ENCODE measurements at places on chromosomes 7 and 10.

DNA sequence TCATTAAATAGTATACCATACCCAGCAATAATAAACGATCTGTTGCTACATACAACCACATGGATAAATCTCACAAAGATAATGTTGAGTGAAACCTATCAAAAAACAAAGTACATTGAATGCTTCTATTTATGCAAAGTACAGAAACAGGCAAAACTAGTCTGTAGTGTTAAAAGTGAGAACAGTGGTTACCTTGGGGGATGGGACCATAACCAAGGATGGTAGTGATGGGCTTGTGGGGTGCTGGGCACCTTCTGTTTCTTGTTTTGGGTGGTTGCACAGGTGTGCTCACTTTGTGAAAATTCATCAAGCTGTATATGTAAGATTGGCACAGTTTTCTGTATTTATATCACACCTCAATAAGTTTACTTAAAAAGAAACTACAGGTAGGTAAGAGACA lies 105.7 kb downstream of the ATE1 start:
- DNase-seq, result no peak

DNA sequence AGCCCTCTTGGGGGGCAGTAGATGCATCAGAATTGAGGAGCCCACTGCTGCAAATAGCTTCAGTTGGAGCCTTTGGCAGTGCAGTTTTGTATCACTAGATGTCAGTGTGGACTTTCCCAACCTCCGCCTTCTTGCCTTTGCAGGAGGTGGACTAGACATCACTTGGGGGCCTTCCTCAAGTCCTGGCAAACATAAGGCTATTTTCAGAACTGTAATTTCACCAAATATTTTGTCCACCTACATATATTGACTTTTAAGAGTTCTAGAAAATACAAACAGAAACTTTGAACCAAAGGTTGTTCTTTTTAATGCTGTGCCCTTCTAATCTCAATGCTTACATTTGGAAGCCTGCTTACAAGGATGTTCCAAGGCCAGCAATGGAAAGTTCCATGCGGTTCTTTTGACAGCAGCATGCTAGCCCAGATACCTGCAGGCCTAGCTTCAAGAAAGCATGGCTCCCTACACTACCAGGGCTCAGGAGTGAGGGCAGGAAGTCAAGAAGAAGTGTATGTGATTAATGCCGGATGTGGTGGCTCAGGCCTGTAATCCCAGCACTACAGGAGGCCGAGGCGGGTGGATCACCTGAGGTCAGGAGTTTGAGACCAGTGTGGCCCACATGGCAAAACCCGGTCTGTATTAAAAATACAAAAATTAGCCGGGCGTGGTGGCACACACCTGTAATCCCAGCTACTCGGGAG lies 8.0 kb upstream of the ZNRF2 start:
- DNase-seq, result peak; percentile 19

DNA sequence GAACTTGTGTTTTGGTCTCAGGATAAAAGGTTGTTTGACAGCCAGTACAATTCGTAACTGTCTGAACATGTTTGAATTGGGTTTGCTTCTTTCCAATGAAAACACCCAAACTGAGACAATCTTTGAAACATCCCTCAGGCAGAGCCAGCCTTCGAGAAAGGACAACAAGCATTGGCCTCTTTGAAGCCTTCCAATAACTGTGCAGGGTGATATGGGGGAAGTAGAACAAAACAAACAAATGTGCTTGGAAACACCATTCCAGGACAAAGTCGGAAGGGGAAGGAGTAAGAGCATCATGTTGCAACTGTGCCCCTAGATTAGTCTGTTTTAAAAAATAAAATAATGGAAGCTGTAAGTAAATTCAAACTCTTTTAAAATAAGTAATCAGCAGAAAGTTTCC lies 39.5 kb downstream of the IL2RA start:
- no peak for DNase-seq

- no peak for DNase-seq
Observed at GRCh38 chr7:133412942-133413341, 160.1 kb downstream of the EXOC4 start.

DNA sequence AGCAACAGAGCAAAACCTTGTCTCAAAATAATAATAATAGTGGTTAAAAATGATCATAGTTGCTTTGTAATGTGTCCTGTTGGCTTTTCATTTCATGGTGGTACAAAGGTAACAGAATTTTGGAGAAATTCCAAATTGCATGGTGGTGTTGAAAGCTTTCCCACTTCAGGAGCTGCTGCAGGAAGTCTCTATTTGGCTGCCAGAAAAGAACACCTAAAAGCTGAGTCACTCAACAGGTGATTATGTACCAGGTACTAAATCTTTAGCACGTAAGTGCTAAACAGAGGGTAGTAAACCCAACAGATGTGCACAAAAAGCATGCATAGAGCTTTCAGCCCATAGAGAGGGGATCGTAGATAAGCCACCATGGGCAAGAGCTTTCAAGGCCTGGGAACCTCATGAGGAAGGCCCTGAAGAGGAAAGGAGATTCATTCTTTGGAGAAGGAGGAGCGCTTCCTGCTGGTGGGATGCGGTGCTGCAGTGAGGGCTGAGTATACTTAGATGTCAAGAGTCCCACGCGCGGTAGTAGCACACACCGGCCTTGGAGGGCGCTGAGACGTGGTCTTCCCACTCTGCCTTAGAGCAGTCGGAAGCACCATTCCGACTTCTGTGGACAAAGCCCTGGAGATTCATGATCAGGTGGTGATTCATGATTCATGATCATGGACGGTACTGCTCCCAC lies 118.7 kb downstream of the RALA start:
- DNase-seq, result no peak

- DNase-seq, result peak; percentile 18
Observed at GRCh38 chr10:88932539-88933256, 19.9 kb downstream of the ACTA2 start.
